ENCODE measurements at places on chromosomes 2 and 18.

DNA sequence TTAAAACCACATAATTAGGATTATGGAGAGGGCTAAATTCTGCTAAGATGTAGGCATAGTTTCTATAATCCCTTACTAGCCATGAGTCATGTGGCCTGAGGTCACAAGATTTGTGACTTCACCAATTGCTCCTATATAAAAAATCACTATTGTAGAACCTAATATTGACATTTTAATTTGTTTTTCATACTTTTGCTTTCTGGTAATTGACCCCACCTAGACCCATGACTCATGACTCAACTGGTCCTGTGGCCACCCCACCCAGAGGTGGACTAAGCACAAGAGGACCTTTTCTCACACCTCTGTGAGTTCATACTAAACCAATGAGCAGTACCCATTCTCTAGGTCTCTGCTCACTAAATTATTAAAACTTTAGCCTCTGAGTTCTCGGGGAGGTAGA is 1567.5 kb upstream of the LRRTM1 start:
- no peak for DNase-seq

GRCh38 chr2:33133454-33133952 is 186.8 kb downstream of the LTBP1 start:
- DNase-seq = no peak

DNA sequence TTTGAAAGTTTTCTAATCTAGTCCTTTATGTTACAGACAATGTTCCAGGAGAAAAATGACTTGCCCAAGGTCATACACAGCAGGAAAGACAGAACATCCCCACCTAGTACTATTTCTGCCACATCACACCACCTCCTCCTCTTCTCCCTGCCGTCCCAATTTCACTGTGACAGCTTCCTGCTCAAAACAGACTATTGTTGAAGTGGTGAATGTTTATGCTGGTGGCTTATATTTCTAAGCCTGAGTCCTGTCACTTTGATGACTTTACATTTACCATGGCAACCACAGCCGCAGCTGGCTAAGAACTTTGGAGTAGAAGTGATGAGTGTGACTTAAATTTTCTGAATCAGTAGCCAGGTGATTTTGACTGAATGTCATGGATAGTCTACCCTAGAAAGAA is 10.0 kb downstream of the GALNT5 start:
- DNase-seq = no peak

DNA sequence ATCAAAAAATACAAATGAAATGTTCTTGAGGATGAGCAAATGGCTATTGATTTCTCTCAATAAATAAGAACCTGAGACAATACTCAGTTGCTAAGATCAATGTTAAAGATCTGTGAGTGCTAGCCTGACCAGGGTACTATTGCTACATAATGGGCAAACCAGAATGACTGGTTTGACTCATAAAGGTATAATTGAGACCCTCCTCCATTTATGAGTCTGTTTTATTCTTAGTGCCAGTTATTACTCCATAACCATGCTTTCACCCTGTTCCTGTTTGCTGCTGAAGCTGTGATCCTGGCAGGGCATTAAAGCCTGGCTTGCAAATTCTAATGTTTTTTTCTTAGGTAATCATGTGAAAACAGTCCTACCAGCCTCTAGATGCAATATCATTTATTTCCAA is 56.6 kb upstream of the PPM1B start:
- DNase-seq = no peak

DNA sequence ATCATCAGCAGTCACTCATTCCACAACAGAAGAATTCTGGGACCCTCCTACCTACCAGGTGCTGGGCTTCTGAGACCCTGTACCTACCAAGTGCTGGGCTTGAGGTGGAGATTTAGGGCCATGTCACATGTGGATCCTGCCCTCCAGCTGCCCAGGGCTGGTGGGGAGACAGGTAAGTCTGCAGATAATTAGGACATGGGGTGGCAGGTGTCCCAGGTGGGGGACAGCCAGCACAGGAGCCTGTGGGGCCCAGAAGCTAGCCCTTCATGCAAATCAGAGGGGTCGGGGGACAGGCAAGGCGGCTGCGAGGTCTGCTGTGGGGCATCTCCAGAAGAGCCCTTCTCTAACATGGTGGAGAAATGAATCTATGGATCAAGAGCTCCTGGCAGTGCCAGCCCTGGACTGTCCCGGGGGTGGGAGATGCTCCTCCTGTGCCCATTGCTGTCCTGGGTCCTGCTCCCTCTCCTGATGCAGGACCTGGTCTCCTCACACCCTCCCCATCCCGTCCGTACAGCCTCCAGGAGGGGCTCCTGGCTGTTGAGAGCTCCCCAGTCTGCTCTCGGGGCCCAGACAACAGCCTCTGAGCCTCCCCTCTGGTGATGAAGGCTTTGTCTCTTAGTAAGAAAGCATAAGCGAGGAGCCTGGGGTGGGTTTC is 106.3 kb upstream of the GLI2 start:
- no peak for DNase-seq

DNA sequence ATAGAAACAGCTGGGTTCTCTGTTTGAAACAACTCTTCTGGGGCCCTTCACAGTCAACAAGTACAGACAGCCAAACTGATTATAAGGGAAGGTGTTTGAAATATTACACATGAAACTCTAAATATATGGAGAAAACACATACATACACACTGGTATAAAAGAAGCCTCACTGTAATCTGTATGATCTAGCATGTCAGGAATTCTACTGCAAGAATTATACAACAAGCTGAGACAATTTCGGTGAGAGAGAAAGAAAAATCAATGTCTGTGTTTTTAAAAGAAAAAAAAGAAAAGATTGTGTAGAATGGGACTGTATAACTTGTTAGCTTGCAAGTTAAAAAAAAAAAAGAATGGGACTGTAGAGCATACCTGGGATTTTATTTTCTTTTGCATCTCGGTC is 26.3 kb downstream of the IRS1 start:
- DNase-seq = no peak
